PC-9 (cell line): ENCODE measurements at places on chromosomes 5 and 9. TPM values are rescaled to one million over a fixed set of nuclear protein-coding genes. Genes with fewer than 3 reads are reported as not detected.

DNA sequence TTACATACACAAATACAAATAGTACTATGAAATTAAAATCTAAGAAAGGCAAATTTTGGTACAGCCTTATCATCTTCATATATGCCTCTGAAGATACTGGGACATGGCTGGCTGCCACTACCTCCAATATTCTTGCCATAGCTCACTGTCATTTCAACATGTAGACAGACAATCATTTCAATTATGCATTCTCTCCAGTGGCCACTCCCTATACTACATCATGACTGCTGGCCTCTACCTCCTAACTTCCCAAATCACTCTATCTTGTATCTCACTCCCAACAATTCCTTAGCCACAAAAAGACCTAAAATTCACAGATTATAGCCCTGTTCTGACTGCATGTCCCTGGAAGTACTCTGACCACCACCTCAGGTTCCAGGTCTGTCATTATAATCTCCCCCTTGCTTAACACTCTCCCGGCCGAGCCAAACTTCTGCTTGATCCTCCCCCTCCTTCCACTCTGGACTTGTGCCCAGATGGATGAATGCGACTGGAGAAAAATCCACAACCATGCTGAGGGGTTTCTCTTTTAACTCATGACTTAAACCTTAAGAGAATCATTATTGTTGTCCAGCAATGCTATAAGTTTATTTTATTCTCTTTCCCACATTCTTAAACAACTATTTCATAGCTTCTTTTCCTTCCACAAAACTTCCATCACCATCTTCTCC, 225.3 kb upstream of the TLE4 start:
- no peak overlapping the region for H3K27ac ChIP-seq
- H3K4me1 ChIP-seq: no peaks in the 10 kb centered on the region
- no peaks in the 10 kb centered on the region for H3K36me3 ChIP-seq
- DNase-seq: no peak
- no peaks in the 10 kb centered on the region for H3K27me3 ChIP-seq
- H3K4me3 ChIP-seq: no peak overlapping the region

- H3K27me3 ChIP-seq: no peaks in the 10 kb centered on the region
- peaks cover 26% of the 10 kb centered on the region for H3K4me1 ChIP-seq
- H3K27ac ChIP-seq: peak overlapping the region; percentile 88
- peak overlapping the region; percentile 95 for H3K4me3 ChIP-seq
Observed at GRCh38 chr9:129174724-129175514, 3.1 kb downstream of the IER5L start.

GRCh38 chr5:65172486-65173129, 309.1 kb downstream of the ADAMTS6 start:
- no peaks in the 10 kb centered on the region for H3K4me1 ChIP-seq
- no peaks in the 10 kb centered on the region for H3K36me3 ChIP-seq
- no peaks in the 10 kb centered on the region for H3K27me3 ChIP-seq
- H3K27ac ChIP-seq: no peak overlapping the region
- no peak for DNase-seq

Gene BTNL8
- total RNA-seq: not detected in 2 replicates
